Renal cortical epithelial cell (primary cell): ENCODE measurements at places on chromosomes 12 and 14. TPM values are rescaled to one million over a fixed set of nuclear protein-coding genes. Genes with fewer than 3 reads are reported as not detected.

GRCh38 chr12:47730341-47730744 is 5.1 kb upstream of the ENDOU start:
- DNase-seq, result no peak

GRCh38 chr12:29546000-29546399 is 48.5 kb upstream of the OVCH1 start:
- no peak for DNase-seq

- DNase-seq, result peak; percentile 66
Observed at GRCh38 chr12:106080041-106080790, 58.5 kb downstream of the NUAK1 start.

DNA sequence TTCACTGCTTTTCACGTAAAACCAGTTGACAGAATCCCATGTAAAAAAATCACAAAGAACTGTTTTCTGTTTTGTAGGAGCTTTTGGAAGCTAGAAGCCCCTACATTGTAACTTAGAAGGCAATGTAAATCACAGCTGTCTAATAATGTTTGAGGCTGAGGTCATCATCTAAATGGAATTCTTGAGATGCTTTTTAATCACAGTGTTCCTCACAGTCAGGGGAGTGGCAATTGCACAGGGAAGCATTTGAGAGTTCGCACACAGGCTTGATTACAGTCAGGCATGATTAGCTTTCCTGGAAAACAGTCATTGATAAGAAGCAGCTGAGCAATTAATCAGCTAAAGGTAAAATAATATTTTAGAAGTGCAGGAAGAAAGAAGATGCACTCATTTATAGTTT is 2.9 kb downstream of the SLC17A8 start:
- DNase-seq, result peak; percentile 74

The SLC25A47 gene
- total RNA-seq, result not detected in 2 replicates

- DNase-seq, result no peak
Observed at GRCh38 chr12:51714666-51715065, 123.6 kb downstream of the SCN8A start.

DNA sequence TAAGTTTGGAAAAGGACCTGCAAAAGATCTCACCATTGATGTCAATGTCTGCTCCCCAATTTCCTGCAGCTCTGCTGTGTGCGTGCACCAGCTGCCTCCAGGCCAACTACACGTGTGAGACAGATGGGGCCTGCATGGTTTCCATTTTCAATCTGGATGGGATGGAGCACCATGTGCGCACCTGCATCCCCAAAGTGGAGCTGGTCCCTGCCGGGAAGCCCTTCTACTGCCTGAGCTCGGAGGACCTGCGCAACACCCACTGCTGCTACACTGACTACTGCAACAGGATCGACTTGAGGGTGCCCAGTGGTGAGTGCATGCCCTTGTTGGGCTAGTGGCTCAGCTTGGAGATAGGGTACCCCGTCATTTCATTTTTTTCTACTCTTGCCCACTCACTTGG is 23.7 kb downstream of the ACVR1B start:
- no peak for DNase-seq

DNA sequence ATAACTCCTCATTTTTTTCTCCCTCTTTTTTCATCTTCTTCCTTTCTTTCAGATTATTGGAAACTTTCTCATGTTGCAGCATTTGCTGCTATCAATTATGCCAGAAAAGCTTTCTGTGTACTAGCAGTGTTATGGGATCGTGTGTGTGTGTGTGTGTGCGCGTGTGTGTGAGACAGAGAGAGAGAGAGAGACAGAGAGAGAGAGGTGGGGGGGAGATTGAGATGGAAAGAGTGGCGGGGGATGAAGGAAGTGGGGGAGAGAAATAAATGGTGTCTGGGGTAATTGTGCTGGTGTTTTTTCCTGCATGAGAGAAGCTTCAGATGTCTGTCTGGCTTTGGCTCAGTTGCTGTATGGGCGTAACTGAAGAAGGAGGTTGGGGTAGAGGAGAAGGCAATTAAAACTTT is 268.9 kb downstream of the RAD51B start:
- DNase-seq, result peak; percentile 45

DNA sequence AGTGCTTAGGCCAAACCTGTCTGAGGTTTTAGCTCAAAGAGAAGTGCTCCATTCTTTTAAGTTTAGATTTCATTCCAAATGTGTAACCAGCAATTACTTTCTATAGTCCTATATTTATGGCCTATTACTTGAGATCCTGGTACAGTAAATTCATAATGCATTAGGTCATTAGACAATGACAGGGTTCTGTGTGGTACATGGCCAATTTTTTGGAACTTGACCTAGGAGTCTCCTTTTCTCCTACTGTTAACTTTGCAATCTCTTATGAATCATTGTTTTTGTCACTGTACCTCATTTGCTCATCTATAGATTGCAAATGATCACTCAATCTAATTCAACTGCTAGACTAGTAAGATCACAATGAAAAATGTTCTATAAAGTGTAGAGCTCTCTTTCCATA is 136.7 kb downstream of the PDE3A start:
- no peak for DNase-seq

DNA sequence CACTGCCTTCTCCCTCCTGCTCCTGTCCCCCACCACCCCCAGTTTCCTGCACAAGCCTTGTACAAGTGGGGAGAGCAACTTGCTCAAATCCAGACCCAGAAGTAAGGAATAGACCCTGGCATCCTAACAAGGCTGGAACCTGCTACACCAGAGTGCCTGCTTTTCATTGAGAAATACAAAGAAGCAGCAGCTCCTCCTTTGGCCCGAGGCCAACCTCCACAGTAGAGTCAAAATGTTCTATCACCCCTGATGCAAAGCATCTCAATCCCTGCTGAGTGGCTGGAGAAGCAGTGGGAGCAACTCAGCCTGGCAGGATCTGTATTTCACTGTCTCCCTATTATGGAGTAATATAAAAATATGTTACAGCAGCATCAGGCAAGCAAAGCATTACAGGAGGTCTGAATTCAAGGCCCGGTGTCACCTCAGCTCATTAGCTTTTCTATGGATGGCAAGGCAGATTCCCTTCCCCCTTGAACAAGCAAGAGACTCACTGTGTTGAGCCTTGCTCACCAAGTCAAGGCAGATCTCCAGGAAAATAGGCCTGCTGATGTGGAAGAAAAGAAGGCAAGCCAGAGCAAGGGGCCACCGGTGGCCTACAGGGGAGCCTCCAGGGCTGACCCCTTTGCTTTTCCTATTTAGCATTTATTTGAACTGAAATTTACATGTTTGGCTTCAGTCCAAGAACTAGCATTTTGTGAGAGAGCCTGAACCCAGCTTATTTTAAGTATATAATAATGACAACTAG is 186.3 kb upstream of the EGLN3 start:
- no peak for DNase-seq

DNA sequence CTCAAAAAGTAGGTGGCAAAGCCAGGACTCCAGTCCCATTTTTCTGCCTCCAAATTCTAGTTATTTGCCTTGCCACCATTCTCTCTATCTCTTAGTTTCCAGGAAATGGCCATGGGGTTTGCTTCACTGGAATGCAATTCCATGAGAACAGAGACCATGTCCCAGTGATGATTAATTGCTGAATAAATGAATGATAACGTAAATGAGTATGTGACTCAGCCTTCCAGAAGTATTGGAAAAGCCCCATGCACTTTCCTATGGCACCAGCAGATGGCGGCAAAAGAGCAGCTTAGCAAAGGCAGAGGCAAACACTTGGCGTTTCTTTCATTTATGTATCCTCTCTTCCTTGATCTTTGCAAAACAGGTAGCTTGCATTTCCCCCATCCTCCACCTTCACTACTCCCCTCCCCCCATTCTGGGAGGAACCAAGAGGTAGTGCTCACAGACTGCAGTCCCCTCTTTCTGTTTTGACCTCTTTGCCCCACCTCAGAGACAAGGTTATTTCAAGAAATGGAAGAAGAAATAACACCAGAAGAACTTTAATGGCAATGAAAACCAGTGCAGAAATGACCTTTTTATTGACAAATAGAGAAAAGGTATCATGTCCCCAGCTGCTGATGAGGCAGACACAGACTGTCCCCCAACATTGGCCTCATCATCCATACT is 21.3 kb downstream of the TBX3 start:
- peak; percentile 78 for DNase-seq

GRCh38 chr14:36514278-36515104 is 5.5 kb downstream of the NKX2-1 start:
- no peak for DNase-seq

The VASH1 gene
- 0.35 and 8.5 TPM in 2 replicates for total RNA-seq

GRCh38 chr12:13390918-13391317 is 194.4 kb downstream of the EMP1 start:
- DNase-seq, result no peak

- DNase-seq, result no peak
Observed at GRCh38 chr14:81766321-81766915, 232.8 kb upstream of the SEL1L start.

The SLC6A15 gene
- total RNA-seq, result 0.30 and 2.8 TPM in 2 replicates

DNA sequence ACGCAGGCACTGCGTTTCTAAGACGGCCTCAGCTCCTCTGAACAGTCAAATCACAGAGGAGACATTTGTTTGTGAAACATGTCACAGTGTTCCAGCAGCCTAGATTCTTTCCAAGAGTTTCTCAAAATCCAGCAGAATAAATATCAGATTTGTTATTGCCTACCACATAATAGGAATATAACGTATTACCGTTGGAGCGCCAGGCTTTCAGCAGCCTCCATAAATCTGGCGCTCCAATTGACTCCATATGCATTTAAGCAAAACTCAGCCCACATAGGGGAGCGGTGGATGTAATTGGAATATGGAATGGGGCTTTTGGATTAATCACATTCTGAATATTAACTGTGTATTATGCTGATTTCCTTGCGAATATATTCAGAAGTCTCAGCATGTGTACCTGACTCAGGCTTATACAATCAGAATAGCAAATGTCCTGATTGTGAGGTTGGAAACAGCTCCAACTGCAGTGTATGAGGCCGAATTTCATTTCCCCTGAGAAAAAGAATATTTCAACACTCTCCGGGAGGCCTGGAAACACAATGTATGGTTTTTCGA is 174.0 kb downstream of the ASCL4 start:
- DNase-seq, result no peak

DNA sequence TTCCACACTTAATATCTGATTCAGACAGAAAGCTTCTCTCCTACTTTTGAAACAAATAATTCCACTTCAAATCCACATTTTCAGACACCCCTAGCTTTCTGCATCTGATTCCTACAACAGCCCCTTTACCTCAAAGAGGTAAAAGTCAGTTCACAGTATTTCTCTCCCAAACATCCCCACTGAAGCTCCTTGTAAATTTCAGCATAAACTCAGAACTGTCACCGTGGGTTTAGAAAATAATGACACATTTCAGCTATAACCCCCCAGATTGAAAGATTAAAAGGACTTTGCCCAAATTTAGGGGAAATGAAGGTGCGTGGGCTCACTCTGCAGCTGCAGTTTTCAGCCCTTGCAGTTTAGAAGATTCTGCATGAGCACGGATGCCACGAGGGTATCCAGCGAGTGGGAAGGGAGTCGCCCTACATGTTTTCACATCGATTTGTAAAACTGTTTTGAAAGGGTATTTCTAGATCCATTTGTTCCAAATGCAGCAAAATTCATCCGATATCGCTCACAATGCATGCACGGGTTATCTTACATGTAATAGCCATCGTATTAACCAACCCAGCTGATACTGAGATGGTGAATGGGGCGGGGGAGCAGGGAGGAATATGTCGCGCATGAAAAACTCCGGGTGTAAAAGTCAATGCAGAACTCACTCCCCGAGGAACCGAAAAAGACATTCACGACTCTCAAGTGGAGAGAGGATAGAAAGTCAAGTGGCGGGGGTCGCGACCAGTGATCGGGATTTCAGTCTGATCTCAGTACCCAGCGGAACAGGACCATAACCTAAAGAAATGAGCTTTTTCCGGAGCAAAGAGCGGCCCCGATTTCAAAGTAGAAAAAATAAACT is 5.0 kb upstream of the CCND2 start:
- no peak for DNase-seq

GRCh38 chr12:104526751-104527150 is 70.0 kb downstream of the CHST11 start:
- DNase-seq, result no peak

DNA sequence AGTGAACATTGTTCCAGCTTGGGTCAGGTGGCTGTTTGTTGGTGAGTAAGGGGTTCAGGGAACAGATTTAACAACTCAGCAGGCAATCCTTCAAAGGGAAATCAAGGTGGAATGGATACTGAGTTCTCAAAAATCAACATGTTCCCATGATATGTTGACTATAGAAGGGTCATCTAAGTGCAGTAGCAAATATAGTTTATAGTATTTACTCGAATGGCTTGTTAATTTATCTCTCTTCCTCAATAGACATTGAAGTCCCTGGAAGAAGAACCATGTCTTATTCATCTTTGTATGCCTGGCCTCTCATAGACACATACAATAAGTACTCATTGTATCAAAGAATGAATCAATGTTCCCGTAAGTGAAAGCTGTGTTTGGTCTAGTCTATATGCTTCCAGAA is 24.5 kb upstream of the DUSP6 start:
- DNase-seq, result no peak

The SLC38A1 gene
- 173 and 228 TPM in 2 replicates for total RNA-seq

The NEUROD4 gene
- total RNA-seq, result not detected in 2 replicates

The KLRG1 gene
- 1.1 TPM in 1 of 2 replicates, not detected in the other for total RNA-seq

GRCh38 chr14:70934084-70934483 is 26.8 kb downstream of the PCNX1 start:
- DNase-seq, result no peak

GRCh38 chr14:31037709-31038221 is 11.6 kb upstream of the STRN3 start:
- DNase-seq, result peak; percentile 22

The CHPT1 gene
- total RNA-seq, result 38.2 and 76.1 TPM in 2 replicates

The SERPINA9 gene
- not detected in 2 replicates for total RNA-seq

The RTN1 gene
- total RNA-seq, result 0.05 TPM in 1 of 2 replicates, not detected in the other

The EID3 gene
- total RNA-seq, result 3.5 and 8.5 TPM in 2 replicates

The SUPT16H gene
- 60.1 and 102 TPM in 2 replicates for total RNA-seq

The CCDC175 gene
- total RNA-seq, result not detected in 2 replicates

DNA sequence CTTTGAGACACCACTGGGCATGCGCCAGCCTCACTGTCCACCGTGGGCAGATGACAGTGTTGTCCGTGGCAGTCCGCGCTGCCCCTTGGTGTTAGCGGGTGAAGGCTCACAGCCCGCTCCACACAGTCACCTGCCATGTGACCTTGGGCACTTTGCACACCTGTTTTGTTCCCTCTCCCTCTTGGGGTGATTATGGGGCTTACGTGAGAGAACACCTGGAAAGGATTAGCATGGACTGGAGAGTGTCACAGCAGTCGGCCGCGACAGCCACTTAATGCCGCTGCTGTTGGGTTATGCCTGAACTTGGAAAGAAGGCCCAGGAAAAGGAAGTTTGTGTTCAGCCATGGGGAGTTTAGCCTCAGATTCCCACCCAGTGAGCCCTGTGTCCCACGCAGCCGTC is 94.2 kb downstream of the DDX51 start:
- DNase-seq, result no peak

DNA sequence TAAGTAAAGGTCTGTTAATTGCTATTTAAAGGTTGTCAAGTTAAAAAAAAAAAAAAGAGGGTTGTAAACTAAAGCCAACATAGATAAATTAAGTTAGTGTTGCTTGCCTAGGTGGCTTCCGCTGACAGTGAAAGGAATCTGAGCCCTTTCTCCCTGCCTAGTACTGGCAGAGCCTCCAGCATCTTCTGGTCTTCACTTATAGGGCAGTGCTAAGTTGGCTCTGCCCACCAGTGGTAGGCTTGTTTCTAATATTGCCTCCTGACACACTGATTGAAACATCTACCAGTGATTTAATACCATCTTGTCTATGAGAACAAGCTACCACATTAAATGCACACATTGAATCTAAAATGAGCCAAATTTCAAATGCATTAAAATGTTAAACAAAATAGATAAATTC is 39.7 kb downstream of the PLEKHA5 start:
- no peak for DNase-seq

The BIN2 gene
- not detected in 2 replicates for total RNA-seq

The CLEC2B gene
- 0.10 and 0.52 TPM in 2 replicates for total RNA-seq
